ENCODE measurements at places on chromosomes 2 and 18. TPM values are rescaled to one million over a fixed set of nuclear protein-coding genes. Genes with fewer than 3 reads are reported as not detected.

DNA sequence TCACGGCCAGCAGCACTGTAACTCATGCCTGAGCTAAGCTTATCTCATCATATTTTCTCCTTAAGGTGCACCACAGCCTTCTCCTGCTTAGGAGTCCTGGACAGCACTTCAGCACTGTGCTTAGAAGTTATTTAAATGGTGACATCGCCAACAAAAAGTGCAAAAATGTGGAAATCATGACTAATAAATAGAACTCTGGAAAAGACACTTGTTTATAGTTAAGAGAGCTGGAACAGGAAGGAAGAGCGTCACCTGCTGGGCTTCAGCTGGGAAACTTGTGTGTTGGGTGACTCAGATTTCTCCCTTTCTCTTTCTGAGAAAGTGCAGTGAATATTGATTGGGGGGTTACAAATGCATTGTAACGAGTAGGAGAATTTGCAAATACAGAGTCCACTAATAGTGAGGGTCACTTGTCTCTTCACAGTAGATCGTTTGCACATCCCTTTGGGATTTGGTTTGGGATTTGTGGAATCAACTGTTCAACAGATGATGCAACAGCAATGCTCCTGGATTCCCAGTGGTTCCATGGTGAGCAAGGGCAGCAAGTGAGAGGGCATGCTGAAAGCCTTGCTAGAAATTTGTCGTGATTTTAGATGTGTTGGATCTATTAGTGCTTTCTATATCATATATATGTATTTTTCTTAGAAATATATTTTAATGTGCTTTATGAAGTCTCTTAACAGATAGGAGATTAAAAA is 84.2 kb downstream of the DOK6 start:
- no peak for DNase-seq

- DNase-seq = no peak
Observed at GRCh38 chr18:44941516-44941915, 260.8 kb downstream of the SETBP1 start.

GRCh38 chr18:44686156-44686555 is 5.5 kb downstream of the SETBP1 start:
- DNase-seq = no peak

DNA sequence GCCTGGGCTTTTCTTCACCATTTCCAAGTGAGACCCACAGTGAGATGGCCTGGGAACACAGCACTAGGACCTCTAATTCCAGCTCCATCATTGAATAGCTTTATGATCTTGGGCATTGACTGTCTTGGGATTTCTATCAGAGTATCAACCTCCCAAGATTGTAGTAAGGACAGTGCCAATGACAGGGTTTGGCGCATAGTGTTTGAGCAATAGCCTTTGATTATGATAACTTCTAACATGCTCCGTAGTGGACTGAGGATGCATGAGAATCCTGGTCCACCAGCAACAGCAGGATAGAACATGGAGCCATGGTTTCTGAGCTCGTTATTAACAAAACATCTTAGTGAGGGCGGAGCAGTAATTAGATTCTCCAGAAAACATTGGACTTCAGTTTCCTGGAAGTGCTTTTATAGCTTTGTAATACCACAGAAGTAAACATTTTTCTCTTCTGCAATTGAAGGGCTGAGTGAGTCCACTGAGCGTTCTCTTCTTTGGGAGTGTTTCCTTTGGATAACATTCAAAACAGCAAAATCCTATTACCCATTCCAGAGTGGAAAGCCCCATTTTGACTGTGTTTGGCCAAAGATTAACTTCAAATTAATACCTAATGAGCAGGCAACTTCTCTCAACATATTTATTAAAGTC is 63.7 kb downstream of the IL1R2 start:
- no peak for DNase-seq

The G6PC2 gene
- not detected for total RNA-seq

The BBS5 gene
- 12.2 TPM for total RNA-seq

The ANKRD29 gene
- total RNA-seq = 9.2 TPM
